ENCODE measurements at places on chromosomes 7 and 10. TPM values are rescaled to one million over a fixed set of nuclear protein-coding genes. Genes with fewer than 3 reads are reported as not detected.

UNCX gene
- total RNA-seq, result not detected

HOXA13 gene
- total RNA-seq, result 0.34 TPM

PON1 gene
- 0.52 TPM for total RNA-seq

AKR1C2 gene
- total RNA-seq, result 9.3 TPM

DNA sequence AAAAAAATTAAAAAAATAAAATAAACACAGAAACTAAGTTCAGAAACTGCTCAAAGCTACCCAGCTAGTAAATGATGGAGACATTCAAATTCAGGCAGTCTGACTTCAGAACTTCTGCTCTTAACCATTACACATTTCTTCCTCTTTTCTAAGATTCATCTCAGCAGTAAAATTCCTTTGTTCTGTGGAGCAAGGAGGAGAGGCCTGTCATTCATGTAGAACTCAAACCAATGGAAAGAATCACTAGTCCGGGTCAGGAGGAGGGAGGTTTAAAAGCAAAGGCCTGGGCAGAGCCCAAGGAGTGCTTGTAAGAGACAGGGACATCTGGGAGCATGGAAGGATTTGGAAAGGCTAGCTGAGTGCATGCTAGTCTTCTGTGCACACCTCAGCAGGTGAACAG is 37.9 kb upstream of the DNAJB12 start:
- DNase-seq, result no peak

DNA sequence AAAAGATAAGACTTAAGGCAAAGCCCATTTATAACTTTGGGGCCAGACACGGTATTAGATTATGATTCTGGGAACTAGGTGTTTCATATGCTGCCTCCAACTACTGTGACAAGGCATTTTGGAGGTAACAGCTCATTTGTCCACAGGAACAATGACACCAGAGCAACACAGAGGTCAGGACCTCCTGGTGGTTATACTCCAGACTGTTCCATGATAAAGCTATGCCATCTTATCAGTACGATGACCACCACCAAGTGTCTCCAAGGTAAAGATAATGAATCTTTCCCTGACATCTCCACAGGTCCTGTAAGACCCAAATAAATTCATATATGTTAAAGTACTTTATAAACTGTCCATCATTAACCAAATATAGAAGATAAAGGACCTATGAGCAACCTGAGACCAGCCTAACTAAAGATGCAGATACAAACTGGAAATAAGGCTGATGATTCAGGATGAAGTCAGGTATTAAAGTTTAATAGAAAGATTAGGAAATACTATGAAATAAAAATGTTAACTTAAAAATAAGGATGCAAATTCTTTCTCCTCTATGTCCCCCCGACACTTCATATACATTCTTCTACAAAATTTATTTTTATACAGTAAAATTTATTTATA is 26.2 kb downstream of the CUL2 start:
- no peak for DNase-seq
